ENCODE measurements at places on chromosomes 2 and 18.

- no peak for DNase-seq
These were observed 32.9 kb upstream of the ALK start for GRCh38 chr2:29954316-29954715.

- DNase-seq, result no peak
These were observed 3.8 kb upstream of the ALS2 start for GRCh38 chr2:201784563-201784962.

DNA sequence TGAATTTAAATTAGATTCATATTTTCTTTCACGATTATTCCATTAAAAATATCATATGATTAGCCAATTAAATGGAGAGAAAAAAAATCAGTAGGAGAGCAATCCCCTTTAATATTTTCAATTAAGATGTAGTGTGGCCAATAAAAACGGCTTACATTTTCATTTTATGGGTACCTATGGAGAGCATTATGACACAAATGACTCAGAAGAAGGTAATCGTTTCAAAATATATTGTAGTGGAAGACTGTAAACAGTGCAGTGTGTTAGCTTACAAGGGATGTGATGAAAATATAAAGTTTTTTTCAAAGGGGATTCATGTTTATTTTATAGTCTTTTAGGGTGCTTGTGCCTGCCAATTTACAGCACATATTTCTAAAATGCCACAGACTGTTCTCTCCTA, 1507.4 kb upstream of the CELF4 start:
- no peak for DNase-seq

- no peak for DNase-seq
These were observed 363.8 kb upstream of the TRIB2 start for GRCh38 chr2:12352889-12353288.

GRCh38 chr2:102296449-102296848, 14.9 kb upstream of the IL1RL1 start:
- DNase-seq, result no peak

DNA sequence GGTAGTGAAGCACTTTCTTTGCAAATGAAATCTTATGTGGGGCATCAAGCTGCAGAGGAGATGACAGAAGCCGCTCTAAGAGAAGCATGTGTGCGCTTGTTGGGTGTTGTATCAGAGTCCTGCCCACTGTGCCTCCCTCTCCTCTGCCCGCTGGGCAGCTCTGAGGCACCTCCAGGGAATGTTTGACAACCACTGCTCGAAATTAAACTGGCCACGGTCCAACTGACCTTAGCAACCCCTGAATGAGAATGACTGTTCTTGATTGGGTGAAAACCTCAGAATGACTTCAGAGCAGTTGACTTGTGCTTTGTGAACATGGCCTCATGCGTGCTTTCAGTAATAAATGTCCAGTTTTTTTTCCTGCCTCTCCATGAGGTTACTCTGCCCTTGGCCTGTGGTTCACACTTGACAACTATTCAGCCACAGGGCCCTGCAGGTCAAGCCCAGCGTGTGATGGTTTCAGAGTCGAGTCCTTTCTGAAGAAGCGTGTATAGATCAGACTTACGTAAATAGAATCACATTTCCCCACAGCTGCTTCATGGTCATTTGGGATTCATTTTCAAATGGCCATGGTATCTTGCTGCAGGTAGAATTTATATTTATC, 94.9 kb downstream of the SLC4A3 start:
- DNase-seq, result no peak

DNA sequence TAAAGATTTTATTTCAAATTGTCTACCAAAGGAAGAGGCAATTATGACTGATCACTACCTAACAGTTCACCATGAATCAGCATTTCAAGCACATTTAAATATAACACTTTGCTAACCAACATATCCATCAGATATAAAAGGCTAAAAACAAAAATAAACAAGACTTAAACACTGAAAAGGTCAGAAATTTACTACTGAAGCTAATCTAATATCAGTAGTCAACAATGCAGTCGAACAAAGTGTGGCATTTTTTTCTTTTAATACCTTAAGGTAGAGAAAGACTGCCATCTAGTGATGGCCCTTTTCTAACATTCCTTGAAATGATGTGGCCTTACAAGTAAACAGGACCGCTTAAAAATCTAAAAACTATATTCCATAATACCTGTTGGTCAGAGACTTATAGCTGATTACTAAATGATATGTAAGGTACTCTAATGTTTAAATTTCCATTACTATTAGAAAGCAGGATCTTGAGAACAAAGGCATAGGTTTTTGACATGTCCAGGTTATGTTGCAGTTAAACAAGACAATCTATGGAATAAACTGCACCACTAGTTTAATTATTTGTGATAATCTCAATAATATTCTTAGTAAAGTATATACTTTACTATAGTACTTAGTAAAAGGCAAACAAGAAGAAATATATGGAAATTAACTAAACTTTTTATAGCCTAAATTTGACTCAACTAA, 80.0 kb downstream of the EXOC6B start:
- peak; percentile 37 for DNase-seq

- no peak for DNase-seq
These were observed 114.5 kb upstream of the STPG4 start for GRCh38 chr2:47269316-47270232.

DNA sequence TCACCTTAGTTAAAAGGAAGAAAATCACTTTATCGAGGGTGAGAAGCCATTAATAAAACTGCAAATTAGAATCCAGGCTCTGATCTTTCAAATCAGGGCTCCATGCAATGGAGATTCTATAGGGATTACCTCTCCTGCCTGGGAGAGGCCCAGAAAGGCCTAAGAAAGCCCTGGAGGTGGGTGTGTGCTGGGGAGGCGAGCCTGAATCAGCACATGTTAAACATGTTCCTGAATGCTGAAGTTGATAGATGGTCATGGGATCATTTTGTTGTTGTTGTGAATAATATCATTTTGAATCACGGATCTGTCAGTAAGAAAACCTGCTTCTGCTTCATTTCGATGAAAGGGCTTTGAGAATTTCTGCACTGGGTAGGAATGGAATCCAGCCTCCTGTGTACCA, 254.3 kb downstream of the ACKR3 start:
- no peak for DNase-seq

DNA sequence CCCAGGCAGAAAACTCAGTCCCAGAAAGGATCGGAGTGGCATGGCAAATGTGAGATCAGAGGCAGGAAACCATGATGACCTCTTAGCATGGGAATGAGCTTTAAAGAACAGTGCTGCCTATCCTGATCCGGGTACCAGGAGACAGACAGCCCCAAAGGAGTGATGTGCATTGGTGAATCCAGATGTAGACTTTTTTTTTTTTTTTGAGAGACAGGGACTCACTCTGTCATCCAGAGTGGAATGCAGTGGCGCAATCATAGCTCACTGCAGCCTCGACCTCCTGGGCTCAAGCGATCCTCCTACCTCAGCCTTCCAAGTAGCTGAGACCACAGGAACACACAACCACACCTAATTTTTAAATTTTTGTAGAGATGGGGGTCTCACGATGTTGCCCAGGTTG, 122.7 kb downstream of the VAPA start:
- DNase-seq, result no peak

DNA sequence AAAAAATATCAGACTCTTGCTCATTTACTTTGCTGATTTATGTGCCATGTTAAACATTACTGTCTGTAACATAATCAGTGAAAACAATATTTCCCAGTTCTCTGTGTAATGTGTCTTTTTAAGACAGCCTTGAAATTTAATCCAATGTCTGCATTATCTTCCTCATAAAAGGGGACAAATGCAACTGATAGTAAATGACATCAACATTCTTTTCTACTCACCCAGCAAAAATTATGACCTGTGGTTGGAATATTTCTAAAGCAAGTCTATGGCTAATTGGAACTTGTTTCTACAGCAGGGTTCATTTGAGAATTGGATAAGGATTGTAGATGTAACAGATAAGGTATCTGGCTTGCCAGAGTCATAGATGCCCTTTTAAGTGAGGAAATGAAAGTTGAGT, 34.8 kb downstream of the C1D start:
- no peak for DNase-seq

- DNase-seq, result no peak
These were observed 201.5 kb upstream of the ZSWIM2 start for GRCh38 chr2:187050409-187050998.

GRCh38 chr2:236061497-236061896, 106.7 kb downstream of the GBX2 start:
- DNase-seq, result no peak

DNA sequence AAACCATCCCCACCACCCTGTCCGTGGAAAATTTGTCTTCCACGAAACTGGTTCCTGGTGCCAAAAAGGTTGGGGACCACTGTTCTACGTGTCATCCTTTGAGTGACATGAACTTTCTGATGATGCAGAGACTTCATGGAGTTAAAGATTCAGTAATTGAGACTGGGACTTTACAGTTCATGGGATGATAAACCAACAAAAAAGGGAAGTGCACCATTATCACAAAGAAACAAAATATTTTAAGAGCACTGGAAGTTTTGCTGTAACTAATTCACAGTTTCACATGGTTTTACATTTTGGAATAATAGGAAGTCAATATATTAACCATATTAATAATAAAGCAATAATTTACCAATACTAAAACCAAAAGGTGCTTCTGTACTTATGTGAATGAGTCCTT, 126.8 kb downstream of the AQP4 start:
- DNase-seq, result no peak

- DNase-seq, result no peak
These were observed 245.7 kb downstream of the LOXHD1 start for GRCh38 chr18:46411191-46411828.

GRCh38 chr2:20481798-20482405, 35.0 kb downstream of the RHOB start:
- no peak for DNase-seq

DNA sequence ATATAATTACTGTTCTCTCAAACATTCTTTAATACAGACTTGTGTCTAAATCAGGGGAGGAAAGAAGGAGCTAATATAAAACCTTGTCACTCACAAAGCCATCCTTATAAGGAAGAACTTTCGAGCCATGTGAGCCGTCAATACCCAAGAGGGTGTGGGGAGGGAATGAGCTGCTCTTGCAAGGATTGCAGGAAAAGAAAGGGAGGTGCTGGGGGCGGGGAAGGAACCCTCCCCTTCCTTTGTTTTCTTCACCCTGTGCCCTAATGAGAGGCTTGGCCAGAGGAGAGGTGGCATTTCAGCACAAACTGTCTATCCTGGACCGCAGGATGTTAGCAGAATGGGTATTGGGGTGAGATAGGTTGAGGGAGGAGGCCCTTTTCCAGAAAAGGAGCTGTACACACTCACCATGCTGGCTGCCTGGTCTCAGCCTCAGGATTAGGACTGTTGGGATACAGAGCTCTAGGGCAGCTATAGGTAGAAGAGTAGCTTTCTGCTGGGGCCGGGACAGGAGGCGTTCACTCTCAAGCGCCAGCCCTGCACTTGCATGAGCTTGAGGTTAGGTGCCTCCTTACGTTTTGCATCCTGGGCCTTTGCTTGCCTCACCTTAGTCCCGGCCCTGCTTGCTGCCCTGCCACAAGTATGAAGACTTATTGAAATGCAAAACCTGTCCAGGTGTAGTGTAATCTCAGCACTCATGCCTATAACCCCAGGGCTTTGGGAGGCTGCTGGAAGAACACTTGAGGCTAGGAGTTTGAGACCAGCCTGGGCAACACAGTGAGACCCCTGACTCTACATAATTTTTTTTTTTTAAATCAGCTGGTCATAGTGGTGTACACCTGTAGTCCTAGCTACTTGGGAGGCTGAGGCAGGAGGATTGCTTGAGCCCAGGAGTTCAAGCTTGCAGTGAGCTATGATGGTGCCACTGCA, 190.5 kb downstream of the LOXHD1 start:
- no peak for DNase-seq

GRCh38 chr2:196459539-196459938, 180.0 kb upstream of the CCDC150 start:
- DNase-seq, result no peak

DNA sequence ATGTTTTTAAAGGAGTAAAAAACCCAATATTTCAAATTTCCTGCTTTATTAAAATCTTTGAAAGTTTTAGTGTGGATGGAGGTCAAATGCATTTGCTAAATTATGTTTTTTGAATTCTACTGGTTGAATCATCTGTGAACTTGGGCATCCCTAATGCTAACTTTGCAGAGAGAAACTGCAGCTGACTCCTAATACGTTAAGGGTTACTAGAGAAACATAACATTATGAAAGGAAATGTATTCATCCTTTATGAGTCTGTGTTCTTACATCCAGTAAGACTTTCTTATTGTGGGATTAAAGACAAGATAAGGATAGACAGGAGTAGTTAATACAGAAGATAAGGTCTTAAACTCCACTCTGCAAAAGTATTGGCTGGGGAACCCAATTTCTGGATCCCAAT, 140.6 kb downstream of the FAM124B start:
- no peak for DNase-seq

GRCh38 chr18:50750546-50750945, 69.3 kb downstream of the MRO start:
- DNase-seq, result no peak

DNA sequence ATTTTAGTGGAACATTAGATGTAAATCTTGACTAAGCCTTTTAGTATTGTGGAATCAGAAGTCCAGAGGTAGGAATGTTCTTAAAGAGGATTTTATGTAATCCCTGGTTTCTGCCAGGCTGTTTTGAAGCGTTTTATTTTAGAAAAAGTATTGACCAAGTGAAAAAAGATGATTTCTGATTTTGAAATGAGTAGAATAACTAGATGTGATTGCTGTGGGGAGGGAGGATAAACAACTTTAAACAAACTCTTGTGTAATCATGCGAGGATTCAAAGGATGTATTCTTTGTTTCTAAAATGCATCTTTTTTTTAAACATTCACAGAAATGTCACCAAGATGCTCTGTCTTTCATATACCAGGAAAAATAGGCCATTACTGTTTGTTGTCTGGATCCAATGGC, 53.9 kb downstream of the PHLPP1 start:
- no peak for DNase-seq

DNA sequence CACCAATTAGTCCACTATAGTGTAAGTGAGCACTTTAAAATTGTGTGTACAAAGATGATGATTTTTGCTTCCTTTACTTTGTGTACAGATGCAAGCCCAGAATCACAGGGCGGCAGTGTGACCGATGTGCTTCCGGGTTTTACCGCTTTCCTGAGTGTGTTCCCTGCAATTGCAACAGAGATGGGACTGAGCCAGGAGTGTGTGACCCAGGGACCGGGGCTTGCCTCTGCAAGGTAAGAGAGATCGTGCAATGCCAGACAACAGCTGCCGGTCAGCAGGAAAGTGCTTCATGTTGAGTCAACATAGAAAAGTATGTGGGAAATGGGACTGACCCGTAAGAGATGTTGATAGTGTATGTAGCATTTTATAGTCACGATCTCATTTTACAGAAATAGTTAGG, 156.8 kb upstream of the TTC39C start:
- DNase-seq, result no peak

GRCh38 chr2:240441993-240442411, 6.5 kb downstream of the GPC1 start:
- DNase-seq, result no peak

- no peak for DNase-seq
These were observed 43.1 kb upstream of the ATP8B1 start for GRCh38 chr18:57846258-57846657.

- DNase-seq, result no peak
These were observed 703.4 kb upstream of the LINC00305 start for GRCh38 chr18:64852281-64852680.

- no peak for DNase-seq
These were observed 203.6 kb downstream of the MYT1L start for GRCh38 chr2:2127467-2127866.

GRCh38 chr2:41878716-41879234, 169.0 kb upstream of the PKDCC start:
- no peak for DNase-seq
